ENCODE measurements at places on chromosomes 16 and 17.
A peak's percentile ranks its signal among the peaks of the same experiment; 100 is the strongest.

DNA sequence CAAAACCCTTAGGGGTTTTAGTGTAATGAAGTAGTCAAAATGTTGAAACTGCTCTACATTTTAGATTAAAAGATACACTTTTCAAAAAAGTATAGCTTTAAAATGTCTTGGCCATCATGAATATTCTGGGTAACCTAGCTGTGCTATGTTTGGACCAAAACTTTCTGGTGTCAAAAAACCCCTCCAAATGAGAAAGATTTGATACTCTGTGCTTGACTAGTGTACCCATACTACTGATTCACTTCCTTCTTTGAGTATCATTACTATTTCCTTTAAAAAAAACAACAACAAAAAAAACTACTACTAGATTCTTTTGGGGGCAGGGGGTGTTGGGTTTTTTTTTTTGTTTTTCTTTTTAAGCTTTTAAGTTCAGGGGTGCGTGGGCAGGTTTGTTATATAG lies 37.3 kb downstream of the PTRH2 start:
- no peak for DNase-seq

GRCh38 chr17:3639981-3640596 lies 3.5 kb downstream of the CTNS start:
- DNase-seq: no peak

DNA sequence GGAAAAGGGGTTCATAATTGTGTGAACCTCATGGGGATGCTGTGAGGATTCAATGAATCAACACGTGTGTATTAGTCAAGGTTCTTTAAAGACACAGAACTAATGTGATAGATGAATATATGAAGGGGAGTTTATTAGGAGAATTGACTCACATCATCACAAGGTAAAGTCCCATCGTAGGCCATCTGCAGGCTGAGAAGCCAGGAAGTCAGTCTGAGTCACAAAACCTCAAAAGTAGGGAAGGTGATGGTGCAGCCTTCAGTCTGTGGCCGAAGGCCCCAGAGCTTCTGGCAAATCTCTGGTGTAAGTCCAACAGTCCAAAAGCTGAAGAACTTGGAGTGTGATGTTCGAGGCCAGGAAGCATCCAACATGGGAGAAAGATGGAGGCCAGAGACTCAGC lies 413.4 kb downstream of the CDH13 start:
- DNase-seq: no peak

- DNase-seq: peak; percentile 85
Observed at GRCh38 chr17:1713878-1714426, 3.8 kb upstream of the TLCD2 start.

- DNase-seq: no peak
Observed at GRCh38 chr17:43360376-43360738, 38.4 kb upstream of the ARL4D start.

DNA sequence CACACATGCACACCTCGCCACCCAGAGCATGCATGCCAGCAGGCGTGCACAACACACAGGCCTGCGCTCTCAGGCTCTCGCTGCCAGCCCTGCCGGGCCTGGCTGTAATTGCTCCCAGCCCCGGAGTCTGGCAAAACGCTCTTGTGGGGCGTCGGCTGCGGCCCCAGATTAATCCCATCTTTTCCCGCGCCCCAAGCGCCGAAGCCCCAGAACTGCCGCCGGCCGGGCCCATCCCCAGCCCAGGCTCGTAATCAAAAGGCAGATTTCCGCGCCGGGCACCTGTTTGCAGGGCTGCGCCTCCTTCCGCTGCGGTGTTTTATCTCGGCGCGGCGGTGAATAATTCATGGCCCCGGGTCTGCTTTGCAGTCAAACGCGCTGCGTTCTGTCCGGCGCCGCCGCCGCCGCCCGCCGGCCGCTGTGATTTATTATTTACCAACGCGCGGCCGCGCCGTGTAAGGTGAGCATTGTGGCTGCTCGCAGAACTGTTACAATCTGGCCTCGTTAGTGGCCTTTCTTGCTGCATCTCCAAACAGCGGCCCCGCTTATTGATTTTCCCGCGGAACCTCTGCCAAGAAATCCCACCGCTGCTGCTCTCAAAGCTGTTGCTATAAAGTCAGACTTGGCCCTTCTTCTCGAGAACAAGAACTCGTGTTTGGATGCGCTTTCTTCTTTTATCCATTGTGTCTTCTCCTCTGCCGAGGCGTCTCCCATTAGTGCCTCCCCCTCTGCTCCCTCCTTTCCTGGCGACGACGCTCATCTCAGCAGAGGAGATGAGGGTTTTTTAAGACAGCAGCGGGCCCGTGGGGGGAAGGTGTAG lies 126.1 kb downstream of the IRX5 start:
- peak; percentile 17 for DNase-seq

- DNase-seq: no peak
Observed at GRCh38 chr17:82524540-82524939, 5.0 kb downstream of the FOXK2 start.

DNA sequence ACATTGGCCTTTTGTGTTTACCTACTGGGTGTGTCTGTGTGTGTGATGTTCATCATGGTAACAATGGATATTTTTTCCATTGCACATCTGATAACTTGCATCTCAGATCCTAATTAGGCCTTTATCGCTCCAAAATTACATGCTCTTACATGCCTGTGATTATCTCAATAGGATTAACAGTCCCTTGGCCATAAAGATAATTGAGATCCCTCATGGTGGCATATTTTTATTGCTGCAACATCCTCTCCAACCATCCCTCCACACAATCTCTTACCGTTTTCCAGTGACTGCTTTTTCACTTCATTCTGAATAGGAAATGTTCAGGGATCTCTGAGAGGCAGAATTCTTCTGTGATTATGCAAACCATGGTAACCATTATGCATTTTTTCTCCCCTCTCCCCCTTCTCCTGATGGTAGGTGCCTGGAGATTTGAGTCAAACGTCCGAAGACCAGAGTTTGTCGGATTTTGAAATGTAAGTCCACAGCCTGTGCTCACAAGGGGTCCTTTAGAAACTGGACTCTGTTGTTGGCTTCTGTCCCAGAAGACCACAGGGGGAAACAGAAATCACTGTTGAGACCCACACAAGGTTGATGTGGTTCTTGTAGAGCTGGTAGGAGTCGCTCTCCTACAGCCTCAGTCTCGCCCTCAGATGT lies 405.5 kb downstream of the CPPED1 start:
- no peak for DNase-seq

All from SK-N-DZ (cell line).